HS-5 (cell line): ENCODE measurements at places on chromosomes 13 and 19.

DNA sequence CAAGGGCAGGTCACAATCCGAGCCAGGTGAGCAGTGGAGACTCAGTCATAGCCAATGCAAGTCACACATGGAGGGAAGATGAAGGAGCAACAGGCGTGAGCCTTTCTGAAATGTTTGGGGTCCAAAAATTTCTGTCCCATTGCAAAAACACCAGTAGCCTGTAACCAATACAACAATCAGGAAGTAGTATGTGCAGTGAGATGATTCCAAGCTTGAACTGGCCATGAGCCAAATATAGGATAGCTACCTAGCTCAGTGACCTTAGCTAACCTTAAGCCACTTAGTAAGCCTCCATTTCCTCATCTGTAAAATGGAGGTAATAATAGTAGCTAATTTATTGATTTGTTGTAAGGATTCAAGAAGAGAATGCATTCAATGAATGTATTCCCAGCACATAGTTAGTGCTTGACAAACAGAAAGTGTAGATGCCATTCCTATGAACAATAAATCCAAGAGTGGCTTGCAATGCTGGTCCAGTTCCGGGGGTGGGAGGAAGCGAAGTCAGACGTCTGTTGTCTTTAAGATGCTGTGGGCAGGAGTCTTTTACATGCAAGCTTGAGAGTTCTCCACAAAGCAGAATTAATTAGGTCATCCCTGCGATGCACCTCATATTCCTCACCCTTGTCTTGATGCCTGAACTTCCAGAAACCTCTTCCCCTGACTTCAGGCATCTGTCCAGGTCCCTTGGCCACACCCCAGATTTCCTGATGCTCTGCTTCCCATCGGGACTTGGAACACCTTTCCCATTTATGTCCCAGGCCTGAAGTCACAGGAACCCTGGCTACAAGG is 195.7 kb upstream of the UBL3 start:
- peak; percentile 34 for DNase-seq

DNA sequence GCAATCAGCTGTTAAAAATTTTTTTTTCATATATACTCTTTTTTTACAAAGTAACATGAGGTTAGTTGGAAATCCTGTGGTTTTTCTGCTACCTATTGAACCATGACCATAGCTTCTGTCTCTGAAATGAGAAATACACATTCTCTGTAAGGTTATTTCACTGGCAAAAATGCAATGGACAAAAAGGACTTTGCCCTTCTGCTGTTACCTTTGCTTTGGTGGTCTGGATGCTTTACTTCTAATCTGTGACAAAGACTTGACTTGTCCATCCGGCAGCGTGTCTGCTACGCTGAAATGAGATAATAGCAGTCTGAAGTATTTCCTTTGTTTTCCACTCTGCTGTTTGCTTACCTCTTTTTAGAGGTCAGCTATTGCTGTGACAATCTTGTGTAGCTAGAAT is 412.8 kb downstream of the SLITRK6 start:
- DNase-seq: no peak

DNA sequence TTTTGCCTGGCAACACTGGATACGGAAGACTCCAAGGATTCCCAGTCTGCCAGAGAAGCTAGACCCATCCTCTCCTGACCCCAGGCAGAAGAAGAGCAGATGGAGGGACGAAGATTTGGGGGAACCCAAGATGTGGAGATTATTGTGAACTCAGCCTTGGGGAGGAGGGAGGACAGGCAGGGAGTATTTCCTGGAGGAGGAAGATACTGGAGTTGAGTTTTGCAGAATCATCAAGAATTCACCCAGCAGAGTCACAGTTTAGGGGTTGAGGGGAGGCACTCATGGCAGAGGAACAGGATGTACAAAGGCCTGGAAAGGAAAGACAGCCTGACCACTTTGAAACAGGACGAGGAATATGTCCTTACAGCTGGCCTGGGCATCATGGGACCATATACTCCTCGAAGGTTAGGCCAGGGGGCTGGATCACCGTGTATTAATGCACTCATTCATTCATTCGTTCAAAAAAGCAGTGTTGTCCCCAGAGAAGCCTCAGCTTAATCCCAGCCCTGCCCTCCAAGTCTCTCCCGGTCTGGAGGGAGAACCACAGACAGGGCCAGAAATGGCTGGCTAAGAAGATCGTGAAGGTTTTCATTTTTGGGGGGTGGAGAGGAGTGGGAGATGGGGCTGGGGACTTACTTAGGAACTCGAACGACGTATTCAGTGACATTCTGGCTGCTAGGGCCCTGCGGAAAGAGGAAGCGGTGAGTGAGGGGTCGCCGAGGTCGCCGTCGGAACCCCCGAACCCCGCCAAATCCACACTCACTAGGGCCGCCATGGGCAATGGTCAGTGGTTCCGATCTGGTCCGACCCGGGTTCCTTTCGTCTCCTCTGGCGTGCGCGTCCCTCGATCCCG is 517 bp downstream of the GTF2F1 start:
- no peak for DNase-seq

GRCh38 chr13:49354719-49355118 is 89.1 kb downstream of the CAB39L start:
- DNase-seq: no peak

- DNase-seq: peak; percentile 96
Measured at GRCh38 chr19:6372594-6373095, at the start of gene ALKBH7. ALKBH7 (plus strand) TSS chr19:6372794; CDS start chr19:6372821, 27 bp downstream.
